ENCODE measurements at places on chromosomes 13 and 19.
A peak's percentile ranks its signal among the peaks of the same experiment; 100 is the strongest.

GRCh38 chr13:21676611-21677021 is 5.7 kb downstream of the FGF9 start:
- no peak for DNase-seq

GRCh38 chr19:49518033-49518432 is 5.6 kb downstream of the FCGRT start:
- DNase-seq: no peak

GRCh38 chr13:30107121-30107520 is 200.2 kb downstream of the KATNAL1 start:
- DNase-seq: no peak

- DNase-seq: no peak
These were observed 322.6 kb upstream of the SLC10A2 start for GRCh38 chr13:103388839-103389238.

DNA sequence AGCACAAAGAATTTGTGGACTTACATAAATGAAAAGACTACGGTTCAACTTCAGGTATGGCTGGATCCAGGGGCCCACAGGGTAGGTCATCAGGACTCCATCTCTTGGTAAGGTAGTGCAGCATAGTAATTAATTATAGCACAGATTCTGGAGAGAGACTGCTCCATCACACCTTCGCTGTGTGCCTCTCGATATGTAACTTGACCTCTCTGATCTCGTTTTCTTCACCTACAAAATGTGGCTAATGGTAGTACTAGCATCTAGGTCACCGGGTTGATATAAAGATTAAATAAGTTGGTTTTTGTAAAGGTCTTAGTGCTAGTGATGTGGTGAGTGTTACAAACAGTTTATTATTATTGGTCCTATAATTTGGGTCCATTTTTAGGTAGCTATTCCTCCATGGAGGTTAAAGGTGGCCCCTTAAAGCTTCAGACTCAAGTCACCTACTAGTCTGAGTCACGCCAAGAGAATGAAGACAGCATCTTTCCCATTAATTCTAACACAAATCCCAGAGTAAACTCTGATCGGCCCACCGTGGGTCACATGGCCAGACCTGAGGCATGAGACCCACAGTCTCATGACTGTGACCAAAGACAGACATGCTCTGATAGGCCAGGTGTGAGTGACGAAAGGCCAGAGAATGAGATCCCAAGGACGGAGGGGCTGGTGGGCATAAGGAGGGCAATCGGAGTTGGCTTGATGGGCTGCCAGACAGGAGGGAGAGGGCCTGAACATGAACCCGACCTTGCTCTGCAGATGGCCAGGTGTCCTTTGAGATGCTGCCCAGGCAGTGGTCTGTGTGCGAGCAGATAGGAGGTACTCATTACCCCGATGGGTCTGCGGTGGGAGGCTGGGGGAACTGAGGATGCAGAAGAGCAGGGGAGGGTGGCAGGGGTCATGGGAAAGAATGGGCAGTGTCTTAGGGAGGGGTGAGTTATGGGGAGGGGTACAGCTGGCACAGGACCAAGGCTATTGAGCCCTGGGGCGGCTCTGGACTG is 18.3 kb upstream of the PSMD8 start:
- DNase-seq: no peak

GRCh38 chr19:47756627-47756929 is 11.2 kb downstream of the NOP53 start:
- DNase-seq: no peak

GRCh38 chr19:15439078-15439799 is 10.5 kb downstream of the WIZ start:
- DNase-seq: no peak

GRCh38 chr19:35330475-35330874 is 1.5 kb downstream of the CD22 start:
- DNase-seq: no peak

GRCh38 chr13:26941345-26942174 is 181.0 kb upstream of the GPR12 start:
- DNase-seq: peak; percentile 74

DNA sequence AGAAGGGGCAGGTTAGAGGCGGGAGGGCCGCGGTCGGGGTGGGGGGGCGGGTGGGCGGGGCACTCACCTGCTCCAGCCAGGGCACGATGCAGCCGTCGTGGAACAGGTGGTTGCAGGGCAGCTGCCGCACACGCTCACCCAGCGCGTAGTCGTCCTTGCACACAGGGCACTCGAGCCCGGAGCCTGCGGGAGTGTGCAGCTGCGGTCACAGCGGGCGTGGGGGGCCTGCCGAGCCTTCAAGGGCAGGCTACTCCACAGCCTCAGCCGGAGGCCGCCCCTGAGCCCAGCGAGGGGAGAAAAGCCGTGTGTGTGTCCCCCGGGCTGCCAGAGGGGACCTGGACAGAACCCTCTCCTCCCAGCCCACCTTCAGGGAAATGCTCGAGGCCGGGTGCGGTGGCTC is 8.6 kb downstream of the FGF22 start:
- no peak for DNase-seq

DNA sequence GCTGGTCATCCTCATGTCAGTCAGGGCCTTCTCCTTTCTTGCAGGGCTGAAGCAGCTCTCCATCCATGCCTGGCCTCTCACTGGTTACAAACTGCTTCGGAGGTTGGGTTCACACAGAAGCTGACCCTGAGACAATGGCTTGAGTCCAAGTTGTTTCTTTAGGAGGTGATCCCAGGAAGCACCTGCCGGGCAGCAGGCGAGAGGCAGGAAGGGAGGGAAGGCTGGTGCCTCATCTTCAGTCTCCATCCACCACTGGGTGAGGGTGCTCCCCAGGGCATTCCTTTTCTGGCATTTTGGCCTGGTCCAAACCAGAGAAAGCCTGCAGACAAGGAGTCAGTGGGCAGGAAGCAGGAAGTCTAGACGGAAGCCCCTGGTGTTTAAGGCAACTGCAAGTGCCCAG is 17.6 kb upstream of the SPATA13 start:
- no peak for DNase-seq

- DNase-seq: no peak
These were observed 16.5 kb upstream of the LATS2 start for GRCh38 chr13:21077788-21078353.

DNA sequence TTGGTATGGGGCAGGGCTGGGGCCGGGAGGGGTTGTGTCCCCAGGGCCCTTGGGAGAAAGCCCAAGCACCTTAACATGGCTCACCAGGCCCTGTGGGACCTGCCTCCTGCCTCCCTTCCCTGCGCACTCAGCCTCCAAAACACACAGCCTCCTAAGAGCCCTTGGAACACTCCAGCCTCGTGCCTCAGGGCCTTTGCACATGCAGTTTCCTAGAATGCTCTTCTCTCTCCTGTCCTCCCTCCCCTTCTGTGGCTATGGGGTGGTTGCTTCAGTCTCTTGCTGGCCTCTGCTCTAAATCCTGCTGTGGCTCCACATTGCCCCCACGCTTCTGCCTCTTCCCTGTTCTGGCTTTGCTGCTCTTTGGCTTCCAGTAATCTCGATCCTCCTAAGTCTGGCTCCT is 23.7 kb downstream of the HIF3A start:
- DNase-seq: no peak

DNA sequence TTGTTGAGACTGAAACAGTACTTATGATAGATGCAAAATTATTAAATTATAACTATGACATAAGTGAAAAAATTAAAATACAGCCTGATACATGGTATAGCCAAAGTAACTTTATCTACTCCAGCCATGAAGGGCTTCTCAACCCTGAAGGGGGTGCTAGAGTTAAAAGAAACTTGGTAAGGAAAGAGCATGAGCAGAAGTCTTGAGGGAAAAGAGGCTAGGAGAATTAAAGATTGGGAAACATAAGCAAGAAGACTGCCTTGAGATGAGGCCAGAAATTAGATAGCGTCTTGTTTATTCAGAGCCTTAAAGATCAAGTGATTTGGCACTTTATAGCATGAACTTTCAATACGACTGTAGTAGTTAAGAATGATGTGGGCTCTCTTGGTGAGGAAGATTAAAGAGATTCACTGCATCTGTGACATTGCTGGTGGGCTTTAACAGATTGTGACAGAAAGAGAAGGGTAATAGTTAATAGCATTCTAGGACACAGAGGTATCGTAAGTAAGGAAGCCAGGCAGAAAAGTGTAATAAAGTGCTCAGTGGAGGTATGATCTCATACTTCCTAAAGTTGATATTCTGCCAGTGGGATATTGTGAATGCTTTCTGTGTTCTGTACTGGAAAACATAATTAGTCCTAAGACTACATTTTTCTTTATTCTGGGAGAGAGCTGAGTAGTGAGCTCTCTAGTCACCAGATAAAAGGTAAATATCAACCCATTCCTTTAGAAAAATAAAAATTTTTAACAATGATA is 385.4 kb upstream of the PRR20A start:
- DNase-seq: no peak

- DNase-seq: no peak
These were observed 11.1 kb upstream of the UQCR11 start for GRCh38 chr19:1616396-1616795.

GRCh38 chr13:80235967-80236302 is 105.0 kb downstream of the SPRY2 start:
- no peak for DNase-seq

DNA sequence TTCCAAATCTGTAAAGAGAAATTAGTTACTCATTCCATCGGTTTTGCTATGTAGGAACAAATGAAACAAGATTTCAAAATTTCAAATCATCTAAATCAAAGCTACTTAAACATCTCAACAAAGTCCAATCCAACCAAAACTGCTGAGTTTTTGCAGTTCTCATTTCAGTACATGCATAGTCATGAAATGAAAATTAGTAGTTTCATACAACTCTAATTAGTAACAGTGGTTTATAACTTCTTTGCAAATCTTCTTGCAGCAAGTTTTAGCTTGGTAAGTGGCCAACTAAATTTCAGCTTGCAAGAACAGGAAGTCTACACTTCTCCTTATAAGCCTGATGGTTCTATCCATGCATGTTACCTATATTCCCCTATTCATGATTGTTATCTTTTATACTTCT is 75.6 kb downstream of the SPRY2 start:
- no peak for DNase-seq

GRCh38 chr13:106407338-106407737 is 128.1 kb downstream of the EFNB2 start:
- DNase-seq: no peak

DNA sequence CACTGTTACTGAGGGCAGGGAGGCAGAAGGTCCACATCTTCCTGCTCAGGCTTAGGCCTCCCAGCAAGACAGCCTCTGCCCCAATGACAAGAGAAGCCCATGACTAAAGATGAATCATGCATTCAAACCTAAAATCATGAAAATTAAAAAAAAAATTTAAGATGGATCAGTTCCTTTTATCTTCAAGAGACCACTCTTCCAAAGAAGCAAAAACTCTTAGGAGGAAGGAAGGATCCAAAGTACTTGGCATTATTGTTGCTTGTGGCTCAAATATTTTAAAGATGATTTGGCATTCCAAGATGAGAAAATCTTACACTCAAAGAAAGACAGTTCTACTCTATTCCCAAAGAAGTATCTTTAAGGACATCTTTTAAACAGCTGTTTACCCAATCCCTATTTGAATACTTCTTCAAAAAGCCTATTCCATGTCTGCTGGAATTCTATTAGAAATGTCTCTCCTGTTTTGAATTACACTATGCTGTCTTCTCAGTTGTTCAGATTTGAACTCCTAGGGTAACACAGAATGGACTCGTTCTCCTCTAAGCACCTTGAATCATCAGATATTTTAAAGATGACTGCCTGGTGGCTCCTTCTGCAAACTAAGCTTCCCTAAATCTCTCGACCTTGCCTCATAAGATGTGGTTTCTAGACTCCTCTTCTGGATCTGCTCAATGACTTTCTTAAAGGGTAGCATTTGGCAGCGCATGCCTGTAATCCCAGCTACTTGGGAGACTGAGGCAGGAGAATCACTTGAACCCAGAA is 7.0 kb downstream of the SERP2 start:
- DNase-seq: peak; percentile 9

DNA sequence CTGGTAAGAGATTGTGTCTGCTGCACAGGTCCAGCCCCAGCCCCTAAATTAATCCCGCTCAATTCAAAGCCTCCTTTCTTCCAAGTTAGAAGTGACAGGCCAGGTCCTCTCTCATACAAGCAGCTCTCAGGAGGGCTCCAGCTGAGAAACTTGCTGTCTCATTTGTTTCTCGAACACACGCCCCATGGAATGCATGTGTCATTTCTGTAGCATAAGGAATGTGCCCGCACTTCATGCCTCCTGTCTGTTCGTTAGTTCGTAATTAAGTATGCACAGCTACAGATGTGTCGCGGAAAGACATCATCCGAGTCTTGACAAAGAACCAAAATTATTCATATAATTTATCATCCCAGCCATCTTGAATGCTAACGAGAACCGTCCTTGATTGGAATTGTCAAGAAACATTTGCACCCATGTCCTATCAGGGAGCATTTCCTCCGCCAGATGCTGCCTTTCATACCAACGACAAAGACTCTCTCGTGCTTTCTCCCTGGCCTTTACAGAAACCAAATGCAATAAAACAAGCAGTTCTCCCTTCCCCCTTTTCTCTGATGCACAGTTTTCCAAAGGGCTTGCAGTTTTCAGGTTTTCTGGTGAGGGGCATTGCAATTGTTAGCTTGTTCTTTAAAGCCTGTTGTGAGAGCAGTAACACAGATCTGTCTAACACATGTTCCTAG is 133.5 kb downstream of the UQCRFS1 start:
- DNase-seq: no peak

GRCh38 chr13:83325125-83325853 is 557.0 kb downstream of the SLITRK1 start:
- DNase-seq: peak; percentile 46

DNA sequence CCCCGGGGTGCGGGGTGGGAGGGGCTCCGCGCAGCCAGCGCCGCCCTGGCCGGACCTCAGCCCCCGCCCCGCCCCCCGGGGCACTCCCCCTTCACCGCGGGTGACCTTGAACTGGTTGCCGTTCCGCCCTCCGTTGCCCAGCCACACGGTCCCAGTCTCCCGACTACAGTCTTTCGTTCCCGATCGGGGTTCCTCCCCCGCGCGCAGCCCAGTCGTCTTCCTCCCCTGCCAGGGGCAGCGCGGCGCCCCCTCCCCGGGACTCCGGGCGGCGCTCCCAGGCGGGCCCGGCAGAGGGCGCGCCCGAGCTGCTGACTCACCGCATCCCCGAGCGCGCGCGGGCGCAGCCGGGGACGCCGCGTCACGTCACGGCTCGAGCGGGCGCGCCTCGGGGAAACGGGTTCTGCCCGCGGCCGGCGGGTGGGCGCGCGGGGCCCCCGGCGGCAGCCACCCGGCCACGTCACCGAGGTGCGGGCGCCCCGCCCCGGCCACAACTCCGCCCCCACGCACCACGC is 459 bp downstream of the MIDN start:
- DNase-seq: no peak

DNA sequence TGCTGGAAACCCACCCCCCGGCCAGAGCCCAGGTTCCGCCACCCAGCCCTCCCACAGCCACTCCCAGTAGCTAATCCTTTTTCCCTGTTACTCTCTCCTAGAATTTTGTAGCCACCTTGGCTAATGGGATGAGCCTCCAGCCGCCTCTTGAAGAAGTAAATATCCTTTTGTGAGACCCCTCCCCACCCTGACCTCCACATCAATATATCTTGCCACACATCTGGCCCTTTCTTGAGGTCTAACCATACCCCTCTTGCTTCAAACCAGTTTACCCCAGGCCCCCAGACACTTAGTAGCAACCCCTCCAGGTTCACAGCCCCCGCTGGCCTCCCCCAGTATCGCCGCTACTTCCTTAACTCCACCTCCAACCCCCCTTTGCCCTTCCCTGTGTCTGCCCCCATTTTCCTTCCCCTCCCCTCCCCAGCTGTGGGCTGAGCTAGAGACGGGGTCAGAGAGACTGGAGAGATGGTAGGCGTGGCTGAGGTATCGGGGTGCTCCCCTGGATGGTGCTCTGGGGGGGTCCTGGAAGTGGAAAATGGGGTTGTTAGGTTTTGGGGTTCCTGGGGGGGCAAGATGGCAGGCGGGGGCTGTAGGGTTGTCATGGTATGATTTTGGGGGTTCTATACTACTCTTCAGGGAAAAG is 2.8 kb downstream of the PRMT1 start:
- DNase-seq: no peak

GRCh38 chr13:40648040-40648439 is 18.4 kb downstream of the FOXO1 start:
- no peak for DNase-seq

Data from brain microvascular endothelial cell (primary cell).